ENCODE measurements at places on chromosomes 7 and 10. TPM values are rescaled to one million over a fixed set of nuclear protein-coding genes. Genes with fewer than 3 reads are reported as not detected.

Gene NAT16
- not detected for total RNA-seq

Gene NOS3
- total RNA-seq = 7.8 TPM

Gene PDZD7
- total RNA-seq = 1.2 TPM

Gene SPAM1
- not detected for total RNA-seq

Gene SOSTDC1
- 13.6 TPM for total RNA-seq

Gene LRRTM3
- total RNA-seq = 4.6 TPM

Gene LIPM
- not detected for total RNA-seq

Gene CHAT
- total RNA-seq = not detected

Gene PLXNA4
- total RNA-seq = 4.5 TPM

Gene DNAJC12
- total RNA-seq = 9.3 TPM

Gene SDK1
- 12.8 TPM for total RNA-seq

Gene HSPA12A
- 10.7 TPM for total RNA-seq

Gene CLCN1
- 0.11 TPM for total RNA-seq

Gene CCL24
- not detected for total RNA-seq

Gene CFAP46
- total RNA-seq = 3.1 TPM

Gene DENND2A
- total RNA-seq = 38.0 TPM

Gene C10orf53
- not detected for total RNA-seq

Gene RAMP3
- not detected for total RNA-seq

Gene EBLN1
- not detected for total RNA-seq

Gene SH2D4B
- total RNA-seq = 0.27 TPM

Gene ADCY1
- 4.7 TPM for total RNA-seq

Gene OR2A12
- not detected for total RNA-seq

Gene PYROXD2
- total RNA-seq = 34.4 TPM

Gene C7orf57
- total RNA-seq = not detected

Gene PIK3AP1
- 0.25 TPM for total RNA-seq

Gene KIAA1549
- 34.8 TPM for total RNA-seq

Gene MCMBP
- total RNA-seq = 45.1 TPM

Measured in mesothelial cell of epicardium (in vitro differentiated cells).